ENCODE measurements at places on chromosomes 16 and 17.

GRCh38 chr17:58920773-58921172 lies 165.1 kb downstream of the PPM1E start:
- DNase-seq: no peak

GRCh38 chr17:74923538-74924249 lies 379 bp upstream of the OTOP2 start:
- peak; percentile 72 for DNase-seq

- no peak for DNase-seq
Measured at GRCh38 chr17:80730739-80731138, 186.1 kb downstream of the RPTOR start.

GRCh38 chr16:21646091-21646490 lies 6.3 kb downstream of the IGSF6 start:
- DNase-seq: peak; percentile 81

GRCh38 chr16:12936391-12936790 lies 35.0 kb downstream of the SHISA9 start:
- no peak for DNase-seq

DNA sequence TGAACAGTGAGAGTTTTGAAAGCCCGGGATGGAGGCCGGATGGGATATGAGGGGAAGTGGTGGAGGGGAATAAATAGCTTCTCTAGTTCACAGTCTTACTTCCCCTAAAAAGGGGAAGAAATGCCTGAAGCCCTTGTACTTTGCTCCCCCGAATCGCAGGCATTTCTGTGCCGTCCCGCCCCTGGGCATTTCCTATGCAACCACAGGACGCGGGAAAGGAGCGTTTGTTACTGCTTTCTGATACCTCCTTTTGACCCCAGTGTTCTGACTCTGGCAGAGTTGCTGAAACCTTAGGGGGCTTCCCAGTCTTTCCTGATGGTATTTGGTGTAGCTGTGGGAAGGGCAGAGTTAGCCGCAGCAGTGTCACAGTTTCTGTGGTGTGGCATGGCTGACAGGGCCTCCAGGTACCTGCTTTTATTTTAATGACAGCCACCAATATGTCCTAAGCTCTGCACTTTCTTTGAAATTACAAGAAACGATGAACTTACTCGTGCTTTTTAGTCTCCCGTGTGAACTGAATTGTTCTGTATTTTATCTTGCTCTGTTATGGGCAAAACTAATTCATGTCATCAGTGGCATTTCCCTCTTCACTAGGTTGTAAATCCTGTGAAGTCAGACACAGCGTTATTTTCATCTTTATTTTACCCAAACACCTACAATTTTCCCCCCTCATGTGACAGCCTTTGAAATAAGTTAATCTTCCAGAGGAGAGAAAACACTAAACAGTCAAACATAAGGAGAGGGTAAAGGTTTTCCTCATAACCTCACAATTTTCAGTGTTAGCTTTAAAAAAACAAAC lies 27.1 kb downstream of the USP10 start:
- no peak for DNase-seq

DNA sequence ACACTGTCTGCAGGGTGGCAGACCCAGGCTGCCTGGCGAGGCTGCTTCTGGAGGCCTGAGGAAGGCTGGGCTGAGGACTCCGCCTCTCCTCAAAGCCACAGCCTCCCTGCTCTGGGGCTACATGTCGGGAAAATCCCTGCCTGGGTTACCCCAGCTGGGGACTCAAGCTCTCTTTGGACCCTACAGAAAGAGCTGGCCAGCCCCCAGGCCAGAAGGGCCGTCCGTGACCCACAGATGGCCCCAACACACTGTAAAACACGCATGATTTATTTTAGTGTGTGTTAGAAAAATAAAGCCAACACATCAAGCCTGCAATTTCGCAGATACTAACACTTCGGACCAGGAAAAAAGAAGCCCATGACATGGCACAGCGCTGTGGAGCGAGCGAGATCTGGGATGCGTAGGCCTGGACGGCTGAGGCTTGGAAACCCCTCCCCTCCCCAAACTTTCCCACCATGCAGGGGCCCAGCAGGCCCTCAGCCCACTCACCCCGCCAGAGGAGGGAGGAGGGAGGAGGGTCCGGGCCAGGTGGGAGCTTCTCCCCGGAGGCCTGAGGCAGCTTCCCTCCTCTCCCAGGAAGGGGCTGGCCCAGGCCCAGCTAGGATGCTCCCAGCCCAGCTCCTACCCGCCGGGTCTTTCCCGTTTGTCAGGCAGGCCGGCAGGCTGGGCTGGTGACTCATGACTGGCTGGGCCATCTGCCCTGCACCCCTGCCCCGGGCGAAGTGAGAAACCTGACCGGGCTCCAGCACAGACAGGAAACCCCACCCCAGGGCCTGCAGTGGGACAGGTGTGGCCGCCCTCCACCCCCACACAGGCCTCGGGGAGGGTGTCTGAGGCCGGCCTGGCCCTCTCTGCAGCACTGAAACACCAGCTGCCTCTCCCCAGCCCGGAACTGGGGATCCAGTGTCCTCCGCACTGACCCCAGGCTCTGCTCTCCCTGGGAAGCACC lies 34.1 kb upstream of the SLC38A10 start:
- DNase-seq: peak; percentile 79

DNA sequence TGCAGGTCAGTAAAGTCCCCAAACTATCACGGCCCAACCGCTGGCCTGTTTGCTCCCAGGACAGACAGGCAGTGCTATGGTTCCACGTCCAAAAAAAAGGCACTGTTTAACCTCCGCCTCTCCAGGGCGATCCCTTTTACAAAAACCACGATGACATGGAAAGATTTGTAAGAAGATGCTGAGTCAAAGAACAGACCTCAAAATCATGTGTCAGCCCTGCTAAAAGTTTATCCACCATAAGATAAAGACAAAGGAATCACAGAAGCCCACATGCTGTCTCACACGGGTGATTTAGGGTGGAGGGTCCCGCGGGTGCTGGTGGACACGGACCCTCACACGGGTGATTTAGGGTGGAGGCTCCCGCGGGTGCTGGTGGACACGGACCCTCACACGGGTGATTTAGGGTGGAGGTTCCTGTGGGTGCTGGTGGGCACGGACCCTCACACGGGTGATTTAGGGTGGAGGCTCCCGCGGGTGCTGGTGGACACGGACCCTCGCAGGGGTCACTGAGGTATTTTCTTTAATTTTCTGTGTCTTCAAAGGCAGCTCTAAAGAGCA lies 117.2 kb upstream of the METRNL start:
- no peak for DNase-seq

- no peak for DNase-seq
Measured at GRCh38 chr16:58502217-58502921, 2.4 kb downstream of the NDRG4 start.

- no peak for DNase-seq
Measured at GRCh38 chr17:4548721-4549531, 6.3 kb downstream of the MYBBP1A start.

All from lung microvascular endothelial cell (primary cell).